Stimulated activated CD8-positive, alpha-beta memory T cell treated with anti-CD3 and anti-CD28 coated beads, Interleukin-7, amount 100 ng/mL, for 4 hours (primary cell): ENCODE measurements at places on chromosomes 2 and 18.

DNA sequence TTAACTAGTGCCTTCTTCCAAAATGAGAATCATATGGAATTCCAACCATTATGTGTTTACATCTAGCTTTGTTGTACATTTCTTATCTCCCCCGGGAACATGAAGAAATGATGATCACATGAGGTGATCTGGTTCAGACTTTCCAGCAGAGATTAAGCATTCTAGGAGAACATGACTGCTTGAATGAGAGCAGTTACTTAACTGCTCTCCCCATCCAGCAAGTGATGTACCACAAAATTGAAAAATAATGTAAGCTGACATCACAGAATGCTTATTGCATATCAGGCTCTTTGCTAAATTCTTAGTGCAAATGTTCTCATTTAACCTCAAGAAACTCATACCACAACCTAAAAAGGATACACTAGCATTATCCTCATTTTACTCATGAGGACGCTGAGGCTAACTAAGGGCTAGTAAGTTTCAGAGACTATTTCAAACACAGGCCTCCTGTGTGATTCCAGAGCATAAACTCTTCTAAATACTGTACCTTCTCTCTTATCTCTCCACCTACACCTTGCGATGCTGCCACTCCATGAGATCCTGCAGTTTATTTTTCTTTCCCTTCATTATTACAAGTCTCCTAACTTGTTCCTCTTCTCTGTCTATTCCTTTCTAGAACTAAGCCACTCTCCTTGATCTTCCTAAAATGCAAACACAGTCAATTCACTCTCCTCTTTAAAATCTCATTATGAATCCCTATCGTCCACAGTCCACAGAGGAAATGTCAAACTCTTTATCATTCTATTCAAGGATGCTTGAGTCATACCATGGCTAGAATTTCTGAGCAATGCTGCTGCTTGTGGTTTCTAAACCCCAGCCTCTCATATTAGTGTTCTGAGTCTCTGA is 1224.8 kb upstream of the ZEB2 start:
- DNase-seq = no peak

- DNase-seq = no peak
Observed at GRCh38 chr18:25921677-25922421, 168.6 kb downstream of the SS18 start.

GRCh38 chr18:10387399-10387798 is 67.0 kb upstream of the APCDD1 start:
- no peak for DNase-seq

- DNase-seq = no peak
Observed at GRCh38 chr2:239455436-239456203, 54.8 kb upstream of the HDAC4 start.

- DNase-seq = no peak
Observed at GRCh38 chr2:25410370-25410769, 68.6 kb upstream of the DNMT3A start.

- DNase-seq = no peak
Observed at GRCh38 chr2:235868224-235868623, 300.0 kb downstream of the GBX2 start.

DNA sequence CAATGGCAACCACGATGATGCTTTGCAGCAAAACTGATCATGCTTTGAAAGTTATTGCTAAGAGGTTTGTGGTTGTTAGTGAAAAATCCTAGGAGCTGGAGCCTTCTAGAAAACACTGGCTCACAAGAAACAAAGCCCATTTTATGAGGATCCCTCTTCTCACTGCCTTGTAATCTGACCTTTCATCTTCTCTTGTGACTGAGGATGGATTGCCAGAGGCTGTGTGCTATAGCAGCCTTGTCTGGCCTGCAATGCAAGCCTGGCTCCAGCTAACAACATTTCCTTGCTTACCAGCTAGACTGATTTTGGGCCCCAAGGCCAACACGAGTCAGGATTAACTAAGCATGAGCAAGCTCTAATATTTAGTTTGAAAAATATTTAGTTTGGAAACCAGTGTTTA is 13.1 kb downstream of the PIEZO2 start:
- DNase-seq = no peak

- no peak for DNase-seq
Observed at GRCh38 chr2:221495731-221496130, 76.4 kb downstream of the EPHA4 start.

- DNase-seq = no peak
Observed at GRCh38 chr2:97005353-97005752, 19.0 kb upstream of the FAM178B start.

DNA sequence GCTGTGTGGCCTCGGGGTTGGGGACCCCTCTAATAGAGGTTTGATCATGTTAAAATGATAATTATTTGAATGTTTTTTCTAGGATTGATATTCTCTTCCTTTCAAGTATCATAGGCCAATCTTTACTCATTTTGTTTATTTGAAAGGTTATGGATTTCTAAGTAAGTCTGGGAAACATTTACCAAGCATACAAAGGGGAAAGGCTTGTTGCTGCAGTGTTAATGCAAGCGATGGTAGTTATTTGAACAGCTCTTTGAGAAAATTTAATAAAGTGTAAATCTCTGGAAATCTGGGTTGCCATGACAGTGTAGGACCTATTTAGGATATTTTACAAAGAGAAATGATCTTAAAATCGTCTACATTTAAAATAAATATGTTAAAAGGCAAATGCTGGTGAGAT is 56.1 kb downstream of the SPTBN1 start:
- DNase-seq = no peak

DNA sequence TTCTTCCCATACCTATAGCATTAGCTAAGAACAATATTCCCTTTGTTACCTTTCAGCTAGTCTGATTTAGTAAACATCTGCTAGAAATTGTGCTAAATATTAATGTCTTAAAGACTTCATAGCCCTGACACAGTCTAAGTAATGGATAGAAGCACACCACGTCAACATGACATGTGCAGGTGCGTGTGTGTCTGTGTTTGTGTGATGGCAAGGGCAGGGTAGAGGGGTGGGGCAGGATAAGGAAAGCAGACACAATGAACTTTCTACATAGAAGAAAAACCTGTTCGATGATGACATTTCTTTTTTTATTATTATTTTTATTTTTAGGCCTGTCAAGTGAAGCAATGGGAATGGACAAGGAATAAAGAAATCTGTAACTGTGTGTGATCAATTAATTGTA is 223.3 kb downstream of the NOL4 start:
- DNase-seq = no peak

DNA sequence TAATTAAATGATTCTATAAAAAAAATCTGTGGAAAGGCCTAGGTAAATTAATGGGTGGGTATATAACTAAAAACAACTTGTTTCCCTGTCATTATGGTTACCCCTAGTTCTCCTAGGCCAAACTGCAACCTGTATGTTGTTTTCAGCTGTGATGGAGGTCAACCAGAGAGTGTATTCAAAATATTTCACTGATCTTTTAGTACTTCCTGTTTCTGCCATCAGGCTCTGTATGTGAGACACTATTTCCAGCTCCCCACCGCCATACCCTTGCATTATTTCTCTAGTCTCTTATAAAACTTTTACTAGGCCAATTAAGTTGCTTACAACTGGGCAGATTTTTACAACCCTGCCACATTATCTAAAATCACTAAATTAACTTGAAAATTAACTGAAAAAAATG is 21.0 kb upstream of the CDKL4 start:
- no peak for DNase-seq

- no peak for DNase-seq
Observed at GRCh38 chr2:98912221-98912851, 23.7 kb downstream of the CRACDL start.

GRCh38 chr2:217978536-217979150 is 24.2 kb downstream of the TNS1 start:
- no peak for DNase-seq

GRCh38 chr18:62461591-62461990 is 61.2 kb upstream of the ZCCHC2 start:
- no peak for DNase-seq

GRCh38 chr18:31983020-31983419 is 35.6 kb upstream of the RNF125 start:
- no peak for DNase-seq

- DNase-seq = no peak
Observed at GRCh38 chr18:50104421-50104820, 90.5 kb downstream of the MYO5B start.

GRCh38 chr2:43021791-43022509 is 204.5 kb downstream of the ZFP36L2 start:
- DNase-seq = no peak

- DNase-seq = no peak
Observed at GRCh38 chr2:133109772-133110171, 439.8 kb upstream of the LYPD1 start.

GRCh38 chr2:176068419-176068832 is 15.3 kb downstream of the EVX2 start:
- no peak for DNase-seq

DNA sequence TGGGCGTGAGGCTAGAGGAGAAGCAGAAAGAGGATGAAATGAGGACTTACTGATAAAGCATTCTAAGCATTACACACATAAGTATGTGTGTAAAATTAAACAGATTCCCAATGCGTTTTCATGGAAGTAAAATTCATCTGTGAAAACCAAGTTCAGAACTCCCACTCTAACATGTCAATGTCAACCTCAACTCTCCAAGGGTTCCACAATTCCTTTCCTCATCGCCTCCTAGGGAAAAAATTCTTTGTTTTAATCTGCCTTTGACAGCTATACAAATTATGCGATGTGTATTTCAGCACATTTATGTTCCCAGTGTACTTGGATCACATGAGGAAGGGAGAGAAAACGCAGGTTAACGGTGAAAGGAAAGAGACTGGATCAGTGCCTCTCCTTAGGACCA is 76.6 kb downstream of the CLIP4 start:
- no peak for DNase-seq

DNA sequence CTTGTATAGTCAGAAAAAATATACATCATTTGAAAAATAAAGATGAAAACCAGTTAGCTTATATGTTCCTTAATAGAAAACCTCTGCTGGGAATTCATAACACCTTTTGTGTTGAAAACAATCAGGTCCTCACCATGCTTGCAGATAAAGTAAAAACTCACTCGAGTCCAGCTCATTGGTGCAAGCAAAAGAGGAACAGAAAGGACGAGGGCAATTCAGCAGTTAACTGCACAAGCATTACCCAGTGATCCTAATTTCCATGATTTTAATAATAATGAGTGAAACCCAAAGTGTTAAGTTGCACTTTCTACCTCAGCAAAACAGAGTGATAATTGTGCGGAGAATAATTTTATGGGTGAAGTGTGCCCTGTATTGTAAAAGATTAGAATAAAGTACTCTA is 839.9 kb downstream of the BCL11A start:
- no peak for DNase-seq

DNA sequence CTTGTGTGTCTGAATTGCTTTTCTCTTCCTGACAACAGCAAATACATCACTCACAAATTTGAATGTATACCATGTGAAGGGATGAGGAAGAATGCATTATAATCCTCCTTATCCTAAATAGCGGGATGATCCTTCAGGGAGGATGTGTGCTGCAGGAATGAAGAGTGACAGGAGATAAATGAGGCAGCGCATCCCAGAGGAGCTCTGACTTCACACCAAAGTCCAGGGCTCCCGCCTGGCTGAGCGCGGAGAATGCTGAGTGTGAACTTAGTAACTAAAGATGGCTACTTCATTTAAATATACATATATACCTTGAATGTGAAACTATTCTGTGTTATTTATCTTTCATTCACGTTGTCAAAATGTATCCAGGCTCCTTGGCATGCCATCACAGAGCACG is 145.2 kb upstream of the TPO start:
- DNase-seq = no peak

- no peak for DNase-seq
Observed at GRCh38 chr2:6471419-6471818, 394.3 kb downstream of the CMPK2 start.

DNA sequence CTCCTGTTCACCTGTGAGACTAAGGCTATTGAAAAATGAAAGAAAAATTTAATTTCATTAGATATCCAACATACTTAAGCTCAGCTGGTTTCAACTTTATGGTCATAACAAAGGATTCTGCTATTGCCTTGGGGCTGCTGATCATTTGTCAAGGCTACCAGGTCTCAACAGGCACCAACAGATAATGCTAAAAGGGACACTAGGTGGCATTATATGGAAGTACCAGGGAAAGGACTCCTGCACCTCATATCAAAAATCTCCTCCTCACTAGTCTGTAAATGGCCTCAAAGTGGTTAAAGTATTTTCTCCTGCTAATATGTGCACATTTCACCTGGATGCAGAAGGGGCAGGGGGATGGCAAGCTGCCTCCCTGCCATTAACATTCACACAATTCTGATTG is 167.9 kb upstream of the REG3A start:
- DNase-seq = no peak

DNA sequence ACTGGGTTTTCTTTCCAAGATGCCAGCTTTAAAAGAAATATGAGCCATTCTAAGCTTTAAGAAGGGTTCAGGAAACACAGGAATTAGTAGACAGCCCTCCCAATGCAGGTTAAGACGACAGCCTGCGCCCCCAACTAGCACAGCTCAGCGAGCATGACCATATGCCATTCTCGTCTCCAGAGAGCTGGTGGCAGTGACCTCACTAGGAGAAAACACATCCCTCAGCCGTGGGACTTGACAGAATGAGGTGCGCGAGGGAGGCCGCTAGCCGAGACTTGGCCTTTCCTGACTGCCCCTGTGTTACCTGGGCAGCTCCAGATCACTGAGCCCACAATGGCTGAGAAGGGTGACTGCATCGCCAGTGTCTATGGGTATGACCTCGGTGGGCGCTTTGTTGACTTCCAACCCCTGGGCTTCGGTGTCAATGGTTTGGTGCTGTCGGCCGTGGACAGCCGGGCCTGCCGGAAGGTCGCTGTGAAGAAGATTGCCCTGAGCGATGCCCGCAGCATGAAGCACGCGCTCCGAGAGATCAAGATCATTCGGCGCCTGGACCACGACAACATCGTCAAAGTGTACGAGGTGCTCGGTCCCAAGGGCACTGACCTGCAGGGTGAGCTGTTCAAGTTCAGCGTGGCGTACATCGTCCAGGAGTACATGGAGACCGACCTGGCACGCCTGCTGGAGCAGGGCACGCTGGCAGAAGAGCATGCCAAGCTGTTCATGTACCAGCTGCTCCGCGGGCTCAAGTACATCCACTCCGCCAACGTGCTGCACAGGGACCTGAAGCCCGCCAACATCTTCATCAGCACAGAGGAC is 103.9 kb downstream of the MAPK4 start:
- no peak for DNase-seq

DNA sequence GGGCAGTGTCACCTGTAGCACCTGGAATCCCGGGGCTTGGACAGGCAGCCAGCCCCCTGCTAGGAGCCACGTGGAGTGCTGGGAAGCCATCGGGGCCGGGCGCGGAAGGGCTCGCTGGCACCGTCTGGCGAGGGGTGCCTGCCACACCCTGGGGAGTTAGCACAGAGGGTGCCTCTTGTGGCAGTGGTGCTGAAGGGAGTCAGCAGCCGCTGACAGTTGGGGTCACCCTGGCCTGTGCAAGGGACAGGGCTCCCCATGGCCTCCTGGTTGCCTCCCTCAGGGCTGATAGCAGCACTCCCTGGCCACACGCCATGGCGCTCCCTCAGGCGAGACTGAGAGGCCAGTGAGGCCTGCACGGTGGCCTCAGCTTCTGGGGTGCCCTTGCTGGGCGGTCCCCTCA is 13.9 kb upstream of the D2HGDH start:
- DNase-seq = no peak

- no peak for DNase-seq
Observed at GRCh38 chr2:212683346-212684097, 144.9 kb upstream of the ERBB4 start.
